ENCODE measurements at places on chromosomes 7 and 10.

- DNase-seq, result no peak
Measured at GRCh38 chr7:129990403-129991192, 37.8 kb upstream of the UBE2H start.

DNA sequence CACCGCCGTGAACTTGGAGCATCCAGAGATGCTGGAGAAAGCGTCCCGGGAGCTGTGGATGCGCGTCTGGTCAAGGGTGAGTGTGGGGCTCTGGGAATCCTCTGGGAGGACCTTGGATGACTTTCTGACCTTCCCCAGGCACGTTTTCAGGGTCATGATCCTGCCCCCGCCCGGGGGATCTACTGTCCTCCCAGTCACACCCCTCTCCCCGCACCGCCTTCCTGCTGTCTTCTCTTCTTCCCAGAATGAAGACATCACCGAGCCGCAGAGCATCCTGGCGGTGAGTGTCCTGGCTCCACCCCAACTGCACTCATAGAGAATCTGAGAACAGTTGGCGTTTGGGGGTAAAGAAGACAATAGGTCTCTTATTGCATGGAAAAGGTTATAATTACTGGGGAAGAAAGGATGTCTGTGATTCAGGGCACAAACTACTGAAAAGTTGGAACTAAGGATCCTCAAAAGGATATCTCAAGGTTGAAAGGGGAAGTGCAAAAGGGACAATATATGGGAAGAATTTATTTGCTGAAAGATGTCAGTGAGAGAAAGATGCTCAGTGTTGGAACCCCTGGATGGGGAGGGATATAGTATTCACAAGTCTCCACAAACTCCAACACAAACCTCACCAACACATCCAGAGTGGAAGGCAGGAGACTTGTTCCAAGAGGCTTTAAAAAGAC is 1.9 kb downstream of the GSTK1 start:
- DNase-seq, result no peak

- DNase-seq, result no peak
Measured at GRCh38 chr10:9910446-9910845, 1107.2 kb upstream of the CELF2 start.

DNA sequence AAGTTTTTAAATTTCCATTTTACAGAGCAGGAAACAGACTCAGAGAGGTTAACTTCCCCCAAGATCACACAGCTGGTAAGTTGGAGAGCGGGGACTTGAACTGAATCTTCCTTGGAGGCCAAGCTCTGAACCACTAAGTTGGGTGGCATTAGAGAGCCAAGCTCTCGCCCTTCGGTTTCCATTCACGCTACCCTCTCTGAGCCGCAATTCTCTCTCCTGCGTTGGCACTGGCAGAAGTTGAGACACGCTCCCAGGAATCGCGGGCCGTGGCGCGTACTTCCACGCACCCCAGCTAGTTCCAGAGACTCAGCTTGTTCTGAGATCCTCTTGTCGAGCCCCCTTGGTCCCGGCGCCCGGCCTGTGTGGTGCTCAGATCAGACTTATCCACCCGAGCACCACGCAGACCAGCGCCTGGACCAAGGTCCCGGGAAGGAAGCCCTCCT is 29.3 kb upstream of the VAX1 start:
- no peak for DNase-seq

- no peak for DNase-seq
Measured at GRCh38 chr10:42783181-42783549, 570 bp downstream of the BMS1 start.

DNA sequence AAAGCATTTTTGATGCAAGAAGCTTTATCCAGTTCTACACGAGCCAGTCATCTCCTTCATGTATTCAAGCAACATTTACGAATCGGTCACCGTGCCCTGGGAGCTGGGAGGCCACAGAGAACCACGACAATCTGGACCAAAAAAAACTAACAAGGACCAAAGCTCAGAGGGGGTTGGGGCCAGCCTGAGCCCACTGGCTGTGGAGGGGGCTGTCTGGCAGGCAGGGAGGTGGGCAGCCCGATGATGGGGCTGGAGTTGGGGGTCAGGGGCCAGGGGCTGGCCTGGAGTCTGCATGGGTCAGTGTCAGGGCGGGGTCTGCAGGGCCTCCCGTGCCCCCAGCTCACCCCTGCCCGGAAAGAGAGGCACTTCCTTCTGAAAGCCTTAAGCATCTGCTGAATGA is 12.5 kb upstream of the GRIFIN start:
- no peak for DNase-seq

DNA sequence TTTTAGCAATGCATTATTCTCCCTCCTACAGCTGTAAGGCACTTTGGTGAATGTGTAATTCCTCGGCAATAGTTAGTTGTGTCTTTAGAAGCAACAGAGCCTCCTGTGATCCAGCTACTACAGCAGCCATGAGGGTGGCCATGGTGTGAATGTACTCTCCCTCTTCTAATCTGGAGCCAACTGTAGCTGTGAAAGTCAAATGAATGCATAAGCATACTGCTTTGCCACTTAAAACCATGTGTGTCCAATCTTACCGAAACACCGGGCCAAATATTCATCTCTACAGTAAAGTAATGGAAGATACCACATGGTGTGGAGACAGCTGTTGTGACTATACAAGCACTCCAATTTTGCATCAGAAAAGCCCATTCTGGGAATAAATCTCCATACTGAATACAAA is 195.0 kb downstream of the DNAJC1 start:
- DNase-seq, result no peak

- no peak for DNase-seq
Measured at GRCh38 chr7:55148571-55148970, 129.8 kb downstream of the EGFR start.

- no peak for DNase-seq
Measured at GRCh38 chr10:34815185-34816084, at the start of gene PARD3. TSS of gene PARD3 (minus strand) at chr10:34815296. CDS start at chr10:34814995, 301 bp downstream.

DNA sequence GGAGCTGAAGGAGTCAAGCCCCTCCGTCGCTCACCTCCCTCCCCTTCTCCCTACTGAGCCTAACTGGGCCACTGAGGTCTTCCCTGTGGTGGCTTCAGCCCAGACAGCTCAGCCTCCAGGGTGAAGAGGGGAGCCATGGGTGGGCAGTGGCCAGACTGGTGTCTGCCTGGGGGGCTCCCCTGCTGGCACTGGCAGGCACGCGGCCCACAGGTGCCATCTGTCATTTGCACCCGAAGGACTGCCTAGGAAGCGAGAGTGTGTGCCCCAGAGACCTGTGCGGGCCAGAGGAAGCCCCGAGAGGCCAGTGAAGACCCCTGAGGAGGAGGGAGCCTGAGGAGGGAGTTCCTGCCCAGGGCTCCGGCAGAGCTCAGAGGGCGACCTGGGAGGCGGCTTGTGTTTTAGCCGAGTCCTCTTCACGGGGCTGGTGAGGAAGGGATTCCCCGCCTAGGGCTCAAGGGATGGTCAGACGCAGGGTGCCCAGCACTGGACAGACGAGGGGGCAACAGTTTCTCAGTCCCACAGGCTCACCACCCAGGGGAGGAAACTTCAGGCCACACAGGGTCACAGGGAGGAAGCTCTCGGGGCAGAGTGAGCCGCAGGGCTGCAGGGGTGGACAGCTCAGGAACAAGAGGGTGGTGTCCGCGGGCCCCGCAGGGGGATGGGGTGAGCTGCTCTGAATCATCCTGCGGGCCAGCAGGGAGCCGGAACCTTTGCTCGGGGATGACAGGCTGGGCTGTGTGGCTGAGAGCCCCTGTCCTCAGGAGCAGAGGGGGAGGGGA is 76.2 kb upstream of the PPP2R2D start:
- DNase-seq, result no peak

GRCh38 chr7:97460433-97460832 is 271.5 kb upstream of the TAC1 start:
- no peak for DNase-seq

DNA sequence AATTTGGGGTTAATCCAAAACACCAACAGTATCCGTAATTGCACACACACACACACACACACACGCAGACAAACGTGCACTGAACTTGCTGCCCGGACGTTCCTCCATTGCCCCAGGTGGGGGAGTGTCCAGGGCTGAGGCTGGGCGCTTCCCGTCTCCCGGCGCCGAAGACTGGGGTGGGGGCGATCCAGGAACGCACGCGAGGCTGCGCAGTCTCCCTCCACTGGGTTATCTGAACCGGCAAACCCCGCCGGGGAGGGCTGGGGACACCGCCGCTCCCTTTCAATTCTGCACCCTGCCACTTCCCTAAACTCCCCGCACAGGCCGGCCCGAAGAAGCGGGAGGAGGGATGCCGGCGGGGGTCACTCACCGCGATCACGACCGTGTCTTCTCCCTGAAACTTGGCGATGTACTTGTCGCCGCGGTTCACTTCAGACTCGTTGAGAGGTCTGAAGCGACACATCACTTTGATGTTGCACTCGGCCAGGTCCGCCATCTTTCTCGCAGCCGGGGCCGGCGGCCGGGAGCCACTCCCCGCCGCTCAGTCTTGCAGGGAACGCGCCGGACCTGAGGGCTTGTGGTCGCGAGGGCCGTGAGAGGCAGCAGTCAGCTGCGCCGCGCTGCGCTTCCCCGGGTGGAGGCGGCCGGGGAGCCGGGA is 618 bp downstream of the KIF5B start:
- peak; percentile 83 for DNase-seq

- no peak for DNase-seq
Measured at GRCh38 chr7:105782391-105783042, 93.9 kb downstream of the ATXN7L1 start.

- DNase-seq, result no peak
Measured at GRCh38 chr7:132557489-132558044, 18.7 kb downstream of the PLXNA4 start.

- DNase-seq, result no peak
Measured at GRCh38 chr10:93667795-93668194, 34.6 kb downstream of the FRA10AC1 start.

DNA sequence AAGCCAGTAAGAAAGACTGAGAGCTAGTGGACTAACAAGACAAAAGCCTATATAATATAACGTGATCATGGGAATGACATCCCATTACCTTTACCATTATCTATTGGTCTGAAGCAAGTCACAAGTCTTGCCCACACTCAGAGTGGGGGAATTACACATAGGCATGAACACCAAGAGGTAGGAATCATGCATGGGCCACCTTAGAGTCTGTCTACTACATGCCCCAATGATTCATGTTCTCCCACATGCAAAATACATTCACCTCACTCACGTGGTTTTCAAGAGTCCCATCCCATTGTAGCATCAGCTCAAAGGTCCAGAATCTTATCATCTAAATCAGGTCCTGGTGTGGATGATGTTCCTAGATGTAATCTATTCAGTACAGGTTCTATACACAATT is 29.4 kb downstream of the DNAJC9 start:
- DNase-seq, result no peak

DNA sequence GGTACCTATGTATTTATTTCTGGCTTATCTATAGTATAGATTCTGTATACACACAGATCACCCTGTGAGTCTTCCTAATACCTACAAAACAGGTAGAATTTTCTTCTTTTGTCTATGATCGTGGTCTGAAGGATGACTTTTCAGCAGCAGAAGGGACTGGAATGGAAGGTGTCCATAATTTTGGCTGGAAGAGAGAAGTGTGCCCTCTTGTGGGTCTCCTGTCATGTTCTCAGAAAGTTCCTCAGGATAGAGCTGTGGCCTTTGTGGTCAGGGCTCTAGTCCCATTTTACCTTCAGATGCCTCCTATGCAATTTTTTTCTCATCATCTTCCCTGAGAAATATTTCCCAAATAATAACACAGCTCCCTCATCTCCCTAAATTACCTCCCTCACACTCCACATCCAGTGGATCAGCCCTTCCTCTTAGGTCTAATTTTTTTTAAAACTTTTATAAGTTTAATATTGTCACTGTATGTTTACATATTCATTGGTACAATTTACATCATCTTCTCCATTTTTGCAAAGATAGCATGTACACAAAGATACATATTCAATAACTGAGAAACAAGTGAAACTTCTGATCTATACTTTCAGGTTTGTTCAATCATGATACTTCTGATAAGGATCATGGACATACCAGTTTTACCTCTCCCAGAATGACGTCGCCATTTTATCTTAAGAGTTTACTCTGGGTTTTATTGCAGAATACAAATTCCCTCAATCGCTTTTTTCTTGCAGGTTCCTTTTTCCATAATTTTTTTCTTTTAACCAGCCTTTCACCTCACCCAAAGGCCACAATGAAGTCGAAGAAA is 112.7 kb downstream of the REEP3 start:
- DNase-seq, result no peak

- DNase-seq, result no peak
Measured at GRCh38 chr7:25964483-25964991, 187.5 kb upstream of the NFE2L3 start.

DNA sequence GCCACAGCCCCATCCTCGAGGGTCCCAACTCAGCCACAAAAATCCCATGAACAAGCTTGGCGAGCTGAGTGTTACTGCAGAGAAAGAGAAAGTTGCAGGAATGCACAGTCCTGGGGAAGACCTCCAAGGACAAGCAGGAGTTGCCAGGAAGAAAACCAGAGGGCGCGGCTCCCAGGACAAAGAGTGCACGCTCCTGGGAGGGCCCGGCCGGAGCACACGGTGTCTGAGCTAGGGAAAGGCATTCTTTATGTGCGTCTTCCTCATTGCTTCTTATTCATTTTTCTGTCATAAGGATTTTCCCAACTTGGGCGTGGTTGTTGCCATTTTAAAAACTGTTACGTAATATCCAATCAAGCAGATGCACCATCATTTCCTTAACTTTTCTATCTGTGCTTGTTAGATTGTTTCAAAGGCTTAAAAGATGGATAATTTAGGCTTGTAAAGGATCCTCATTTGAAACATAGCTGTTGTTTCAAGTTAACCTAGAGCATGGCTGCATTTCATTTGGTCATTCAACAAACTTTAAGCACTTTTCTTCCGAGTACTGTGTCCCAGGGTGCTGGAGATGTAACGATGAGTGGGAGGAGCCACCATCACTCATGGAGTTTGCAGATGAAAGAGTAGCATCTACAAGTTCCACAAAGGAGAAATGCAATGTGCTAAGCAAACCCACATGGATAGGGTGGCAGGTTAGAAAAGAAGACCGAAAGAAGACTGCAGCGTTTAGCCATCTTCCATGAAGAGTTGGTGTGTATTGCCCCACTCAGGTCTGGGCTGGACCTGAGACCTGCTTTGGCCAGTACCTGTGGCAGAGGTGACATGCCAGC is 5.6 kb upstream of the CNPY1 start:
- no peak for DNase-seq

- DNase-seq, result no peak
Measured at GRCh38 chr7:134676743-134677142, 30.1 kb downstream of the BPGM start.

GRCh38 chr7:20310963-20311742 is 19.5 kb upstream of the ITGB8 start:
- DNase-seq, result no peak

DNA sequence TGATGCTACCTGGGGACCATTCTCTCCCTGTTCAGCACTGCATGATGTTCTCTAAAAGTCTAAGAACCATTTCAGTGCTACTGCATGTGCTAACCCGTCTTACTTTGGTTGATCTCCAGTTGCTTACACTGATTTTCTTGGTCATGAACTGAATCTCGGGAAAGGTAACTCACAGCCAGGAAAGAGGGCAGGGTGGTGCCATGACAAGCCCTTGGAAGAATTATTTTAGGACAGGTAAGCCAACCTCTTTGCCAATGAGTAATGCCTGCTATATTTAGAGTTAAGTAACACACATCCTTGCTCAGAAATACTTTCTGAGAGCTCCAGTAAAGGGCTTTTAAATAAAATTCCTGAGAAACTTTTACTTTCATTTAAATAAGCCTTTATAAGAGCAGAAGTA is 126.7 kb downstream of the ARL4A start:
- DNase-seq, result no peak
